Stimulated activated CD4-positive, alpha-beta T cell treated with anti-CD3 and anti-CD28 coated beads, Interleukin-4, amount 100 ng/mL, for 24 hours (primary cell): ENCODE measurements at places on chromosomes 2 and 18.

GRCh38 chr2:100075532-100075931, 66.9 kb downstream of the AFF3 start:
- no peak for DNase-seq

DNA sequence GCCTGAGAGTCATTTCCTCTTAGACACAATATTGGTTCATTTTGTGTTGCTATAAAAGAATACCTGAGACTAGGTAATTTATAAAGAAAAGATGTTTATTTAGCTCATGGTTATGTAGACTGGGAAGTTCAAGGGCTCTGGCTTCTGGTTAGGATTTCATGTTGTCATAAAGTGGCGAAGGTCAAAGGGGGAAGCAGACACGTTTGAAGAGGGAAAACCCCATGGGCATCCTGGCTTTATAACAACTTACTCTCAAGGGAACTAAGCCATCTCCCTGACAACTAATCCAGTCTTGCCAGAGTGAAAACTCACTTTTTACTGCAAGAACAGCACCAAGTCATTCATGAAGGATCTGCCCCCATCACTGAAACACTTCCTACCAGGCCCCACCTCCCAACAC, 89.7 kb upstream of the RNF152 start:
- DNase-seq, result no peak

DNA sequence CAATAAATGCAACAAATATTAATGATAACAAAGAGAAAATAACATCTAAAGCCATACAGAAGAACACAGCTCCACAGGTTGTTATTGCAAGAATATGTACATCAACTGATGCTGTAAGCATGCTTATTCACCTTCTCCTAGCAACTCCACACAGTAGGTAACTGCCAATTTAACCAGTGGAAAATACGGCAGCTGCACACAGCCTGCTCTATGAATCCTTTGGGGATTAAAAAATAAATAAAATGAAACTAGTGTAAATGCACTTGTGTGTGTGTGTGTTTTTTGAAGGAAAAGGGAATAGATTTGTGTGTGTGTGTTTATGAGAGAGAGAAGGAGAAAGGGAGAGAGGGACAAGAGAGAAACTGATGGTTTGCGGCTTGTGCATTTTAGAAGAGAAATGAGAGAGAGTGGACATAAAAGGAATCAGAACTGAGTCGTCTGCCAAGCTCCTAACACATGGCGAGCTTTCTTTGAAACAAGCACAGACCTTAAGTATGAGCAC, 96.2 kb upstream of the PDE1A start:
- DNase-seq, result no peak

DNA sequence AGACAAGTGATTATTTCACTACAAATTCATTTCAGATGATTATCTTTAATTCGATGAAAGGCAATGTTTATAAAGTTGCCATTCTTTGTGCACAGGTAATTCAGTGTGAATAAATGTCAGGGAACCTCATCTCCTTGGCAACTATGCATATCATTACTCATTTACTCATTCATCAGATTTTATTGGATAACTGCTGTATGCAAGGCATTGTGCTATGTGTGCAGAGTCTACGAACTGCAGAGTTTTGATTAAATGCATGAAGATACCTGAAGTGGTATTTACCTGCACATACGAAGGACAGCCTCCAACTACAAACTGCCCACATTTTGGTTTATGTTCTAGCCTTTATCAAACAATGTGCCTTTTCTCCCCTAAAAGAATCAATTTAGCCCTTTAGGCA, 3.5 kb downstream of the RND3 start:
- DNase-seq, result no peak

- DNase-seq, result no peak
Measured at GRCh38 chr2:120516679-120517314, 170.9 kb downstream of the INHBB start.

DNA sequence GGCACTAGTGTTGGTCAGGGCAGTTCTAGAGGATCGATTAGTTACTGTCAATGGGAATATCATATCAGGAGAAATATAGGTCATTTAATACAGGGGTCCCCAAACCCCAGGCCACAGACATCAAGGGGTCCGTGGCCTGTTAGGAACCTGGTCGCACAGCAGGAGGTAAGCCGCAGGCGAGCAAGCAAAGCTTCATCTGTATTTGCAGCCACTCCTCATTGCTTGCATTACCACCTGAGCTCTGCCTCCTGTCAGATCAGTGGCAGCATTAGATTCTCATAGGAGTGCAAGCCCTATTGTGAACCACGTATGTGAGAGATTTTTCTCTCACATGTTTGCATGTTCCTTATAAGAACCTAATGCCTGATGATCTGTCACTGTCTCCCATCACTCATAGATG, 81.9 kb downstream of the DSC3 start:
- DNase-seq, result no peak

GRCh38 chr2:235541838-235542549, 48.2 kb downstream of the AGAP1 start:
- DNase-seq, result no peak

- no peak for DNase-seq
Measured at GRCh38 chr2:149559341-149560068, 28.1 kb downstream of the MMADHC start.

DNA sequence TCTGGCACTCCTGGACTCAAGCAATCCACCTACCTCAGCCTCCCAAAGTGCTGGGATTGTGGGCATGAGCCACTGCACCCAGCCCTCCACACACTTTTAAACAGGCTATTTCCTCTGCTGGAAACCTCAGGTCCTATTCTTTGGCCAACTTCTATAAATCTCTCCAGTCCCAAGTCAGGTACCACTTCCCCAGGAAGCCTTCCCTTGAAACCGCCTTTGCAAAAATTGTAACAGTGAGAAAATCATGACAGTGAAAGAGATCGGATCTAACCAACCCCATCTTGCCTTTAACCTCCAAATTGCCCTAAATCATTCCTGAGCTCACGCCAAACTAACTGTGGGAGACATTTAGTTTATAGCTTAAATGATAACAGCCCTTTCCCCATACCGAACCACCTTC, 67.3 kb upstream of the CABLES1 start:
- no peak for DNase-seq

GRCh38 chr2:190504912-190505311, 29.6 kb downstream of the NEMP2 start:
- DNase-seq, result no peak

- DNase-seq, result no peak
Measured at GRCh38 chr2:242034996-242035814, 165.7 kb downstream of the RTP5 start.

DNA sequence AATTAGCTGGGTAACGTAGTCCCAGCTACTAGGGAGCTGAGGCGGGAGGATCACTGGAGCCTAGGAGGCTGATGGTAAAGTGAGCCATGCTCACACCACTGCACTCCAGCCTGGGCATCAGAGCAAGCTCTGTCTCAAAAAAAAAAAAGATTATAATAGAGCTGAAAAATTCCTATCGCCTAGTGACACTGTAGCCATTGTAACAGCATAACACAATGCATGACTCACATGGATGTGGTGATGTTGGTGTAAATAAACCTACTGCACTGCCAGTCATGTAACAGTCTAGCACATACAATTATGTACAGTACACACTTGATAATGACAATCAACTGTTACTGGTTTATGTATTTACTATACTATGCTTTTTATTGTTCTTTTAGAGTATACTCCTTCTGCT, 39.6 kb downstream of the MGAT4A start:
- DNase-seq, result no peak

DNA sequence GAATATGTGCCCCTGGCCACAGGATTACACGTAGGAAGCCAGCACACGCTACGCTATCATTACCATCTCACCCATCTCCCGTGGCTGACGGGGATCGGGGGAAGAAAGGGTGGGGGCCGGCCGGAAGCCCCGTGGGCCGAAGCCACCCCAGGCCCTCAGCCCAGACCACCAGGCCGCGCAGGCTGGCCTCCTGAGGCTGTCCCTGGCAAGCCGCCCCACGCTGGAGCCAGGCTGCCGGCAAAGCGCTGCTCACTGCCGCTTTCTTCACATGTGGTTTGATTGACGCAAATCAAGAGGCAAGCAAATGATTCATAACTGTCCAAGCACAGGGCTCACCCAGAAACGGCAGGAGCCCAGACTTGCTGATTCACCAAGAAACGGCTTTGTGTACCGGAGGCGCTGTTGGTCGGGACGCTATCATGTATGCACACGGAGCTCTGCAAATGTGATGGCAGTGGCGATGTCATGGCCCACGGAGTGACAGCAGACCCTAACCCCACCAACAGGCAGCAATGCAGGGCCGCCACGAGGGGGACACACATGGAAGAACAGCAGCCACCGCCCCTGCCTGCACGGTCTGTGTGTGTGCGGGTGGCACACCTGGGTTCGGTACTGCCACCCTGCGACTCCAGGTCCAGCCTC, 125.7 kb downstream of the HDAC4 start:
- peak; percentile 88 for DNase-seq

DNA sequence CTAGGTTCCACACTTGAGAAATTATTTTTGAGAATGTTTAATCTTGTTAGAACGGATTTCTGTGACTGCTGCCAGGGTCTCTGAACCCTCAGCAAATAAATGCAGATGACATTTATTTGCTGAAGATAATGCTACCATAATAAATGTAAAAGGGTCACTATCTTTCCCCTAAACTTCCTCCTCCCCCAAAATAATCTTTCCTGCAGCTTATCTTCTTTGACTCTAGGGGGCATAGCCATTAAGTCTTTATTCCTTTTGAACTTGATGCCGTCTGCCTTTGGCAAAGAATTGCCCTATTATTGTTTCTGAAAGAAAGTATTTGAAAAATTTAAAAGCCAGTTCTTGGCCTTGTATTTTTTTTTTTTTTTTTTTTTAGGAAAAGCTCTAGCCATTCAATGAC, 63.6 kb upstream of the ACSL3 start:
- no peak for DNase-seq

DNA sequence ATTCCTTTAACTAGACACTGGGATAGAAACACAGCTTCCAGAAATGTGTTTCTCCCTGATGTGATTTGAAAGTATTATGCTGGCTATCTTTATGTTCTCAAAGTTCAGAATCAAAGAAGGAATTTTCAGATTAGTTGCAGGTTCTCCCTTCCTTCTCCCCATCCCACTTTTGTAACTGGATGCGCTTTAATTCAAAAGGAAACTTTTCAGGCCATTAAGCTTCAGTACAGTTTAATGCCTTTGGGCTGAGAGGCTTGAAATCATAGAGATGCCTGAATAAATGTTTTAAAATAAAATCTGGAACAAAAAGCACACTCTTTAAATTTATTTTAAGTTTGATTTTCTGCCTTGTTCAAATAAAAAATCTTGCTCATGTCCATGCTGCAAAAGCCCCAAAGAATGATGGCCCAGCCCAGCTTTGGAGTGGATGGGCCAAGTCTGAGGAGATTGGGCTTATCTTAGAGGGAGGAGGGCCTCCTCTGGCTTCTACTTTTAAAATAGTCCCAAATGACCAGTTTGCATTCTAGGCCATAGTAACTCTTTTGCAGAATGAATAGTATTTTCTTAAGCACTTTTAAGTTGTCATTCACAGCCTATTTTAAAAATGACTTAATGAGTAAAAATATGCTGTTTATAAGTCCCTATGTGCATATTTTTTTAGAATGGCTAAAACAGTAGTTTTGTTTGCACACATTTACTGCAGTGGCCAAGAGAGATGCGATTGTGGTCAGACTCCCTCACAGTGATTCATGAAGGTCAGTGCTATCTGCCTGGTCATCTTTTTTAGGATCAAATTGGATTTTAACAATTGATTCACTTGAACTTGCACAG, 129.2 kb downstream of the MTX2 start:
- DNase-seq, result no peak

DNA sequence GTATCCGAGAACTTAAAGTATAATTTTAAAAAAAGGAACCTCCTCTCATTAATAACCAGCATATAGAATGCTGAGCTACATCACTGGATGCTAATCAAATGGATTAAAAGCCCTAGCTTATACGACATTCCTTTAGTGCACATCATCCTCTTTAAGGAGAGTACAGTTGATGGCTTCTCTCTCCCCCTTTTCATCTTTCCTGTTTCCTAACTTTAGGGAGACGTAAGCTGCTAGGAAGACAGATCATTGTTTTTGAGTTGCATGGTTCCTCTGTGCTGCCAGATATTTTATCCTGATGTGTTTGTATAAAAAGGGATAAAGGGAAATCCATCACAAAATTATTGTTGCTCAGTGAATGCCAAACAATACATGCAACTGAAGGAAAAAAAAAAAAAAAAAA, 94.2 kb downstream of the SLC8A1 start:
- DNase-seq, result no peak
